Activated B cell treated with CpG ODN at 0.5 μM for 24 hours (primary cell): ENCODE measurements at places on chromosomes 11 and 22. TPM values are rescaled to one million over a fixed set of nuclear protein-coding genes. Genes with fewer than 3 reads are reported as not detected.

DNA sequence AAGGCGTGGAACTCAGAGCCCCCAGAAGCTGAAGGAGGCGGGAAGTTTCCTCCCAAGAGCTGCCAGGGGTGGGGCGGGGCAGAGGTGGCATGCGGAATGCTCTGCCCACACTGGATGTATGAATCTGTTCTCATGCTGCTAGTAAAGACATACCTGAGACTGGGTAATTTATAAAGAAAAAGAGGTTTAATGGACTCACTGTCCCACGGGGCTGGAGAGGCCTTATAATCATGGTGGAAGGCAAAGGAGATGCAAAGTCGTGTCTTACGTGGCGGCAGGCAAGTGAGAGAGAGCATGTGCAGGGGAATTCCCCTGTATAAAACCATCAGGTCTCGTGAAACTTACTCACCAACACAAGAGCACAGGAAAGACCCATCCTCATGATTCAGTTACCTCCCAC, 57.6 kb downstream of the SMIM38 start:
- no peak overlapping the region for H3K4me3 ChIP-seq
- H3K4me1 ChIP-seq: peaks cover 33% of the 10 kb centered on the region
- H3K36me3 ChIP-seq: no peaks in the 10 kb centered on the region
- peak overlapping the region; percentile 47 for H3K27ac ChIP-seq
- H3K27me3 ChIP-seq: peaks cover 7% of the 10 kb centered on the region

- no peak for DNase-seq
- no peaks in the 10 kb centered on the region for H3K36me3 ChIP-seq
- no peaks in the 10 kb centered on the region for H3K4me1 ChIP-seq
- no peak overlapping the region for H3K4me3 ChIP-seq
- no peaks in the 10 kb centered on the region for H3K27me3 ChIP-seq
These were observed 304.6 kb downstream of the CADM1 start for GRCh38 chr11:115199481-115200069.

GRCh38 chr11:88335284-88335683, 2.3 kb downstream of the CTSC start:
- peaks cover 46% of the 10 kb centered on the region for H3K4me1 ChIP-seq
- H3K27ac ChIP-seq: no peak overlapping the region
- H3K36me3 ChIP-seq: peaks cover 44% of the 10 kb centered on the region

- peaks cover 40% of the 10 kb centered on the region for H3K4me1 ChIP-seq
- DNase-seq: peak; percentile 91
- peak within 1 kb of the TSS; percentile 99 for H3K4me3 ChIP-seq
- no peaks in the 10 kb centered on the region for H3K27me3 ChIP-seq
- H3K27ac ChIP-seq: peak within 1 kb of the TSS; percentile 99
These were observed at the start of gene PIK3C2A for GRCh38 chr11:17207317-17208256. PIK3C2A (minus strand) TSS chr11:17207986; CDS start chr11:17169741, 38,245 bp downstream.

DNA sequence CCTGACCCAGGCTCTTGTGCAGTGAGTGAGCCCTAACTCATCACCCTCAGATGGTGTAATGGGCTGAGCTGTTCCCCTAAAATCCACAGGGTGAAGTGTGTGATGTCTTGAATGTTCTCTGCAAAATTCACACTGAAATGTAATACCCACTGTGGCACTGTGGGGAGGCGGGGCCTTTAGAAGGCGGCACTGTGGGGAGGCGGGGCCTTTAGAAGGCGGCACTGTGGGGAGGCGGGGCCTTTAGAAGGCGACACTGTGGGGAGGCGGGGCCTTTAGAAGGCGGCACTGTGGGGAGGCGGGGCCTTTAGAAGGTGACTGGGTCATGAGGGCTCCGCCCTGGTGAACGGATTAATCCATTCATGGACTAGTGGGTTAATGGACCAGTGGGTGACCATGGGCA, 33.0 kb downstream of the CHID1 start:
- no peaks in the 10 kb centered on the region for H3K4me1 ChIP-seq
- H3K4me3 ChIP-seq: no peak overlapping the region
- H3K36me3 ChIP-seq: peaks cover 45% of the 10 kb centered on the region
- H3K27me3 ChIP-seq: no peaks in the 10 kb centered on the region

GRCh38 chr11:8768625-8769333, 86.2 kb downstream of the RPL27A start:
- no peak overlapping the region for H3K27ac ChIP-seq
- H3K27me3 ChIP-seq: no peaks in the 10 kb centered on the region

Gene FBLN1
- not detected in 2 replicates for total RNA-seq
